NCI-H2029 treated with DMSO at 0.1 percent for 48 hours (cell line): ENCODE measurements at places on chromosomes 13 and 19.

- DNase-seq: no peak
Measured at GRCh38 chr19:1299801-1300200, 14.1 kb downstream of the EFNA2 start.

GRCh38 chr13:45875951-45876350, 24.4 kb upstream of the SIAH3 start:
- DNase-seq: no peak

GRCh38 chr13:30241532-30241931, 65.8 kb downstream of the KATNAL1 start:
- no peak for DNase-seq

DNA sequence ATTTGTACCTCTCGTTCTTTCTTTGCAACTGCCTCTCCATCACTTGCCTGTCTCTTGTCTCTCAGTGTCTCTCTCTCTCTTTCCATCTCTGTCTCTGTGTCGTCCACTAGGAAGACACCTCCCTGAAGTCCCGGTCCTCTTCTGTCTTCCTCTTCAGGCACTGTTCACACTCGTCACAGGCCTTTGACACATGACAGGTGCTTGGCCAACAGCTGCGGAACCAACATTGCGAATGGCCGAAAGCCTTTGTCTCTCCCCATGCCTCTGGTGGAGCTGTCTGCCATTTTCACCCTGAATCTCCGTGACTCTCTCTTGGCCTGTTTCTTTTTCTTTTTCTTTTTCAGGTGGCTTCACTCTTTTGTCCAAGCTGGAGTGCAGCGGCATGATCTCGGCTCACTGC, 2.8 kb downstream of the HIPK4 start:
- DNase-seq: no peak

GRCh38 chr13:77381059-77381458, 54.2 kb upstream of the MYCBP2 start:
- no peak for DNase-seq

DNA sequence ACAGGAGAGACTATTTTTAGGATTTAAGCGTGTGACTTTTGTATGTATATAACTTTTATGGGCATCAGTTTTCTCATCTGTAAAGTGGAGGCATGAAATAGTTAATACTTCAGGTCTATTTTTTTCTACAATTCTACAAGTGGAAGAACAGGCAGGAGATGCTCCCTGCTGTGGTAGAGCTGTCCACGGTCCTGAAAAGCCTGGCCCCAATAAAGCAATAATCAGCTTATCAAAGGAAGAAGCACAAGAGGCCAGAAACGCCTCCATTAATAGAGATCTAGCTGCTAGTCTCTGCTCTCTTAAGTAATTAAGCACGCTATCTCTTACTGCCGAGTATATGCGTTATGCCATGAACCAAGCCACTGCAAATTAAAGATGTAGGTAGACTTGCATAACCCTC, 28.0 kb upstream of the WASF3 start:
- DNase-seq: no peak

- DNase-seq: no peak
Measured at GRCh38 chr13:43545317-43545874, 241.4 kb downstream of the ENOX1 start.

GRCh38 chr13:46639033-46639981, 86.3 kb downstream of the LRCH1 start:
- DNase-seq: no peak

DNA sequence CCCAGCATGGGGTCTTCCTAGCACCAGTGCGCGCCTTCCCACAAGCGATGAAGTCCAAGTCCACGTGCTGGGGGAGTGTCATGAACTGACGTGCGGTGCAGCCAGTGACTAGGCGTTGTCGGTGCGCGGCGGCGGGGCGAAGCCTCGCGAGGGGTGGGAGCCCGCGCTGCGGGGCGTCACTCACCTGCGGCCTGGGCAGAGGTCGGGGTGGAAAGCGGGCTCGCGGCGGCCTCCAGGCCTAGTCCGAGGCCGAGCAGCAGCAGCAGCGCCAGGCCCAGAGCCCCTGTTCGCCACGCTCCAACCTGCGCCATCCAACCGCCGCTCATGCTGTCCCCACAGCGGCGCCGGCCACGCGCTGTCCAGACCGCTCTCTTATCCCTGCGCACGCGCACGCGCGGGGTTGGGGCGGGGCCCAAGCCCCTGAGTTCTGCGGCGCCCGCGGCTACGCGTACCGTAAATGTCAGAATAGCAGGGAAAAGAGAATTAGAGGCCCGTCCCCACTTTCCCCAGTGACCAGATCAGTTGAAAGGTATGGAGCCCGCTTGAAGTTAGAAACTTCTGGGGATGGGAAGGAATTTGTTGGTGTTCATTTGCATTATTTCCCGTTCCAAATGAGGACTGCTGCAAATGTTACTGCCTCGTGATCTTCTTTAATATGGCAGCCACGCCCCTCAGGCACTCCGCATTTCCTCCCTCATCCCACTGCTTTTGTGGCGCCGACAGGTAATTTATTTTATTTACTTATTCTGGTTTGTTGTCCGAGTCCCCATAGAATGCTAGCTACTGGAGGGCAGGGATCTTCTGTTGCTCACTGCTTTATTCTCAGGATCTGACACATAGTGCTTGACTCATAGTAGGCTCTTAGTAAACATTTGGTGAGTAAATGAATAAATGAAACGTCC, at the start of gene CD320:
Gene CD320, minus strand, starts transcription at position 394 of the 902 bp plus-strand sequence. Its CDS starts 68 bp downstream, at position 326.
- peak; percentile 90 for DNase-seq

DNA sequence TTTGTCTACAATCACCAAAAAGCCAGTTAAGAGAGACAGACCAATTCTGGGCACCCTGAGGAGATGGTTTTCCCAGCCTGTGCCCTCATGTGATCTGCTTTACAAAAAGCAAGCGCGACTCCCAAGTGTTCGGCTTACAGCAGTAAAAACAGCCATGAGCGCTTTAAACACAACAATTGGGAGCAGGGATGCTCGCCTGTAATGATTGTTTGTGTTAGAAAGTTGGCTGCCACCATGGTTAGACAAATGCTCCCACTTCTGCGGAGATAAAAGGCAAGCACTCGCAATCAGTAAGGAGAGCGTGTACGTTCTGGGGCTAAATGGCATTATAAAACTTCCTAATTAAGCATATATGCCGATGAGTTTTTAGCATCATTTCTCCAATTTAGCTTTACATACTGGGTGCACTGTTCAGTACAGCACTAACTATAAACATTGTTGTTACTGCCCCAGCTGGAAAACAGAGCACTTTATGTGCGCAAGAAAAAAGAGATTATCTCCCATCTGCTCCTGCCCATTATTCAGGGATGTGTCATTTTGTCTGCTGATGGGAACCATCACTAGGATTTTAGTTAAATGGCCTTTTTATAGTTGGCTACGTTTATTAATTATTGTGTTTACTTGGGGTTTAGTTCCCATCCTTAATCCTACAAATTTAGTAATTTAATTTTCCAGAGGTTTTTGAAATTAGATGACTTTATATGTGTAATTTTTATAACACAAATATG, 309.3 kb upstream of the MAB21L1 start:
- DNase-seq: no peak

GRCh38 chr19:13850910-13851733, 25.8 kb upstream of the NANOS3 start:
- no peak for DNase-seq

- no peak for DNase-seq
Measured at GRCh38 chr19:42455621-42456081, 12.9 kb upstream of the CXCL17 start.

DNA sequence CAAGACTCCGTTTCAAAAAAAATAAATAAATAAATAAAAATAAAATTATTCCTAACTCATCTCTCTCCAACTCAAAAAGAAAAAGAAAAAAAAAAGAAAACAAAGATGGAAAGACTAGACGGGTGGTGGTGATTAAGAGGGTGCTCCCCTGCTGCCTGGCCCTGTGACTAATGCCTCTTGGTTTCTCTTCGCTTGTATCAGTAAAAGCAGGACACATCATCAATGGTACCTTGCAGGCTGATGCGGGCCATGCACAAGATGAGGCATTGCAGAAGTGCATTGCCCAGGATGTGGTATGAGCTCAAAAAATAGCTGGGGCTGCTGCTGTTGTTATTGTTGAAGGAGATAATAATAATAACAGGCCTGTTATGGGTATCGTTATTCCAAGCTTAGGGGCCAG, 14.6 kb downstream of the ACER1 start:
- DNase-seq: no peak
